ENCODE measurements at places on chromosomes 13 and 19.

DNA sequence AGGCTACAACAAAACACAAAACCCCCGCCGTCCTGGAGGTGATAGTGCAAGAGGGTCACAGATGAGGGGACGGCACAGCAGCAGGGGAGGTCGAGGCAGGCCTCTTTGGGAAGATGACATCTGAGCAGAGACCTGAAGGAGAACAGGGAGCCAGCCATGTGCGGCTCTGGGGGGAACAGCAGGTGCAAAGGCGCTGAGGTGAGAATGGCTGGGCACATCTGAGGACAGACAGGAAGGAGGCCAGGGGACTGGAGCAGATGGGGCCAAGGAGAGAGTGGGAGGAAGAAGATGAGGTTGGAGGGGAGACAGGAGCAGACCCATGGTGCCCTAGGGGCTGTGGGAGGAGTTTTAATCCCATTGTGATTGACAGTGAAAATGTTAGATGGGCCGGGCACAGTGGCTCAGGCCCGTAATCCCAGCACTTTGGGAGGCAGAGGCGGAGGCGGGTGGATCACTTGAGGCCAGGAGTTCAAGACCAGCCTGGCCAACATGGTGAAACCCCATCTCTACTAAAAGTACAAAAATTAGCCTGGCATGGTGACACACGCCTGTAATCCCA is 1.8 kb upstream of the CKM start:
- DNase-seq: no peak

DNA sequence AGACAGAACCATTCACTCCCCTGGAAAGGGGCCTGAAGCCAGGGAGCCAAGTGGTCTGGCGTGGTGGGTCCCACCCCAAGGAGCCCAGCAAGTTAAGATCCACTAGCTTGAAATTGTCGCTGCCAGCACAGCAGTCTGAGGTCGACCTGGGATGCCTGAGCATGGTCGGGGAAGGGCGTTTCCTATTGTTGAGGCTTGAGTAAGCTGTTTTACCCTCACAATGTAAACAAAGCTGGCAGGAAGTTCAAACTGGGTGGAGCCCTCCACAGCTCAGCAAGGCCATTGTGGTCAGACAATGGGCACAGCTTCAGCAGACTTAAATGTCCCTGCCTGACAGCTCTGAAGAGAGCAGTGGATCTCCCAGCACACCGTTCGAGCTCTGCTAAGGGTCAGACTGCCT is 195.6 kb upstream of the DACH1 start:
- DNase-seq: no peak

GRCh38 chr13:44393391-44393790 is 19.8 kb downstream of the SERP2 start:
- peak; percentile 81 for DNase-seq

GRCh38 chr13:88925954-88926353 is 1254.8 kb downstream of the SLITRK5 start:
- DNase-seq: no peak
